T-cell (primary cell): ENCODE measurements at places on chromosomes 16 and 17.

- no peak overlapping the region for H3K27ac ChIP-seq
- no peak for DNase-seq
Observed at GRCh38 chr16:81497690-81498089, 53.1 kb downstream of the CMIP start.

DNA sequence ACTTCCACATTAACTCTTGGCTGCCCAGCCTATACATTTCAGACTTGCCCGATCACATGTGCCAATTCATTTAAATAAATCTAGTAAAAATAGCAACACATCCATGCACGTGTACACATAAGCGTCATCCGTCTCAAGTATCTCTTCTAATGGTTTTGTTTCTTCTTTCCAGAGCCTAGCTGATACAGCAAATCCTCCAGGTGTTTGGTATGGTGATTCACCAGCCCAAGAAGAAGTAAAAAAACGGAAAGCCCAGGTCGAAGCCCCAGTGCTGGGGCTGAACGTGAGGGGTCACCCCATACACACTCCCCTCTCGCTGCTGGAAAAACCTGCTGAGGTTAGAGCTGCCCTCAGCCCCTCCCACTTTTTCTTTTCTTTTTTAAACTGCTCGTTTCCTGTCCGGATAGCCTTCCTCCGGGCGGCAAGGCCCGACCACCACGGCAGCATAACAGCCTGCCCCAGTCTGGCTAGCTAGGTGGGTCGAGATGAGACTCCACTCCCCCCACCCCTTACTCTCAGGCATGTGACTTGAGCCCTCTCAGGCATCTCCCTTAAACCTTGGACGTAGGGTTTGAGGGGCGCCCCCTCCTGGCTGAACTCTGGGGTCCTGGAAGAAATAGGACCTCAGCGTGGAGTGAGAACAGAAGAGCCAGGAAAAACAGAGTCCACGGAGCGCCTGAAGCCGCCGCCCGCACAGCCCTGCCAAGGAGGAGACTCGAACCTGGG lies 13.9 kb upstream of the OR1F1 start:
- peaks cover 88% of the 10 kb centered on the region for H3K27me3 ChIP-seq
- no peak for DNase-seq
- H3K4me3 ChIP-seq = no peak overlapping the region
- H3K4me1 ChIP-seq = peaks cover 54% of the 10 kb centered on the region
- H3K27ac ChIP-seq = no peak overlapping the region

DNA sequence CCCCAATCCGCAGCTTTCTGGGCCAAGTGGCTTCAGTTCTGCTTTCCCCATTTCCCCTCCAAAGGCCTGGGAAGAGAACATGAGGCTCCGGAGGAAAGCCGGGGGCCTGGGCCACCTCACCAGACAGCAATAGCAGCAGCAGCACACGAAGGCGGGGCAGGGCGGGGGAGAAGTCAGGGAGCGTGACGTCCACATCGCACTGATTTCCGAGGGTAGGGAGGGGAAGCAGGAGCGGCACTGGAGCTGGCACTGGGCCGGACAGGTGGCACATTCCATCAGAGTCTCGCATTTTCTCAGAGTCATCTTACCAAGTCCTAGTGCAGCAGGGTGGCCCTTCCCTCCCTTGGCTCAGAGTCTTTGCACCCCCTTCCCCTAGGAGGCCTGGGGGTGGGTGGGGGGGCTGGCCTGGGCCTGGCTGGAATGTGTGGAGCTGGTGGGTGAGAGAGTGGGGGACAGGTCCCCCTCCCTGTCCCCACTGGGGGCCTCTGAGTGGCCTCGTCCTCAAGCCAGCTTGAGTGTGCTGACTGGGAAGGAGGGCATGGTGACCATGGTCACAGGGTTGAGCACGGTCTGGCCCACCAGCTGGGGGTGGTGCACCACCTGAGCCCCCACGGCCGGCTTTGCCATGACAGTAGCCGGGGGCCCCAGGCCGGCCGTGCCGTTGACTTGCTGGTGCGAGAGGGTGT lies 14.3 kb downstream of the MNT start:
- DNase-seq = no peak
- H3K36me3 ChIP-seq = peaks cover 15% of the 10 kb centered on the region
- no peaks in the 10 kb centered on the region for H3K27me3 ChIP-seq

DNA sequence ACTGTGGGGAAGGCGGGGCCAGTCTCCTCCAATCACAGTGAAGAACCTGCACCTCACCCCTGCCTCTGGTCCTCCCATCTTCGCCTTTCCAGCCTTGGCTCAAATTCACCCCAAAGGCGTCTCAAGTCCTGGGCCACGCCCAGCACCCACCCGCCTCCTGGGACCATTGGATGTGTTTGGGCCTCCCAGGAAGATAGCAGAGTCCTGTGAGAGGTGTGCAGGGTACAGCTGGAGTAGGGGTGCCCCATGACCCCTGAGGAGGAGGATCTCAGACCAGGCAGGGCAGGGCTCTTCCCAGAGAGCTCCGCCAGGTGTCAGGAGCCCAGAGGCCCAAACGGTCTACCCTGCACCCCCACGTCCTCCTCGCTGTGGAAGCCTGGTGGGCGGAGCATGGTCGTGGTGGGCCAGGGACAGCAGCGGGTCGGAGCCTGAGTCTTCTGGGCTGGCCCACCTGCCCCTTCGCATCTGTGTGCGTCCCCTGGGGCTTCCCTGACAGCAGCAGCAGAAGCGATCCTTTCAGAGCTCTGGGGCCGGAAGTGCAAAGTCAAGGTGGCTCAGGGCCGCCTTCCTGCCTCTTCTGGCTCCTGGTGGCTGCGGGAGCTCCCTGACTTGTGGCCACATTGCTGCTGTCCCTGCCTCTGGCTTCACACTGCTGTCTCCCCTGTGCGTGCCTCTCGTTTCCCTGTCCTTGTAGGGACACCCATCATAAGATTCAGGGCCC lies 34.9 kb upstream of the ZNF469 start:
- no peak overlapping the region for H3K27ac ChIP-seq
- DNase-seq = peak; percentile 24
- no peak overlapping the region for H3K4me3 ChIP-seq
- peaks cover 6% of the 10 kb centered on the region for H3K27me3 ChIP-seq
- H3K4me1 ChIP-seq = peaks cover 11% of the 10 kb centered on the region
- no peaks in the 10 kb centered on the region for H3K36me3 ChIP-seq
